ENCODE measurements at places on chromosomes 11 and 22.

- DNase-seq: no peak
Measured at GRCh38 chr11:64436000-64436399, 77.0 kb downstream of the RPS6KA4 start.

DNA sequence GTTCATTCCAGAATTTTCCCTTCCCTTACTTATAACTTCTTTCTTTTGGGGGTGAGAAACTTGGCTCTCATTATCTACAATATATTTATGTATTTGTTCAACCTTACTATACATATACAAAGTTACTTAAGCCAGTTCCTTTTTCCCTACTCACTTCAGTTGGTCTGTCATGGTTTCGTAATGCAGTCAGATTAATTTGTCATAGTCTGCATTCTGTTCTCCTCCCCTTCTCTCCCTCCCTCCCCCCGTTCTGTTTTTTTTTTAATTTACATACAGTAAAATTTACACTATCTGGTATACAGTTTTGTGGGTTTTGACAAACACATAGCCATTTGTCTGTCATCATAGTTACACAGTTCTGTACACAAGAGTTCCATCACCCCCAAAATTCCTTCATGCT is 71.8 kb upstream of the ADORA2A start:
- no peak for DNase-seq

GRCh38 chr11:125072218-125072960 is 9.3 kb downstream of the SLC37A2 start:
- no peak for DNase-seq

GRCh38 chr11:24199461-24199860 is 297.4 kb upstream of the LUZP2 start:
- DNase-seq: no peak

DNA sequence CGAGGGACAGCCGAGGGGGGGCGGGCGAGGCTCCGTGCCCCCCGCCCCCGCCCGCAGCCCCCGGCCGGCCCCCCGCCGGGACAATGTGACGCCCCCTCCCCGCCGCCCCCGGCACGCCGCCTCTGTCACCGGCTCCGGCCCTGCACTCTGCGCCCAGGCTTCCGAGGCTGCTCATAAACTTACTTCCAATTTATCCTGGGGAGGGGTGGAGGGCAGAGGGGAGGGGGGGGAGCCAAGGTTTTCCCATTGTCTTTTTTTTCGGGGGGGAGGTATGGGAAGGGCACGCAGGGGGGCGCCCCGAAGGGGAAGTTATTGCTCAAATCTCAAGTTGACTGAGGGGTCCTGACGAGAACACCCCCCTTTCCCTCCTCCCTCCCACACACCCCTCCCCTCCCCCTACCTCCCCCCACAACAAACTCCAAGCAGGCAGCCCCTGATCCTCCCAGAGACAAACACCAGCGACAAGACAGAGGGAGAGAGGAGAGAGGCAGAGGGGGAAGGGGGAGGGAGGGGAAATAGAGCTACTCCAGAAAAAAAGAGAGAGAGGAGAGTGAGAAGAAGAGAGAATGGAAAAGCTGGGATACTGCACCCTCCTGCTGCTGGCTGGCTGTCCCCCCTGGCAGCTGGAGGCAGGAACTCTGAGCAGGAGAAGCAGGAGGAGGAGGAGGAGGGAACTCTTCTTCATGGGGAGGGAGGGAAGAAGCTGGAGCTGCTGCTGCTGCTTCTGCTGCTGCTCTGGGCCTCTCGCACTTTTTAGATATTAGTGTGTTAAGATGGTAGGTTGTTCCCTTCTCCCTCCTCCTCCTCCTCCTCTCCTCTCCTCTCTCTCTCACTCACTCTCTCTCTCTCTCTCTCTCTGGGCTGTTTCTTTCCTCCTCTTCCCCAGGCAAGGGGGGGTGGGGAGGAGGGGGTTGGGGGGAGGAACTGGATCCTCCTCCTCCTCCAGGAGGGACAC is 631 bp downstream of the PHF21A start:
- peak; percentile 34 for DNase-seq

DNA sequence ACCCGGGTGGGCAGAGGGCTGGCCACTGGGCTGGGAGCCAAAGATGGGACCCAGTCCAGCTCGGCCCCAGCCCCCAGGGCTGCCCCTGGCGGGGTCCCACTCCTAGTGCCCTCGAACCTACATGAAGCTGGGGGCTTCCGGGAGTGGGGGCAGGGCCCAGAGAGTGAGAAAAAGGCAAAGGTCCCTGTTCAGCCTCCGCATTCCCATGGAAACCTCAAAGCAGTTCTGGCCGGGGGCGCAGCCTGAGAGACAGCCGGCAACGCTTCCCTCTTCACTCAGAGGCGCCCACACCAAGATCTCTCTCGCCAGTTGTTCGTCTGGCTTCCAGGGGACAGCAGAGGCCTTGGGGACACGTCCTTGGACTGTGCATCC is 22.4 kb upstream of the ARHGAP8 start:
- DNase-seq: peak; percentile 32

GRCh38 chr11:78039919-78040671 is 17.0 kb upstream of the KCTD14 start:
- no peak for DNase-seq

DNA sequence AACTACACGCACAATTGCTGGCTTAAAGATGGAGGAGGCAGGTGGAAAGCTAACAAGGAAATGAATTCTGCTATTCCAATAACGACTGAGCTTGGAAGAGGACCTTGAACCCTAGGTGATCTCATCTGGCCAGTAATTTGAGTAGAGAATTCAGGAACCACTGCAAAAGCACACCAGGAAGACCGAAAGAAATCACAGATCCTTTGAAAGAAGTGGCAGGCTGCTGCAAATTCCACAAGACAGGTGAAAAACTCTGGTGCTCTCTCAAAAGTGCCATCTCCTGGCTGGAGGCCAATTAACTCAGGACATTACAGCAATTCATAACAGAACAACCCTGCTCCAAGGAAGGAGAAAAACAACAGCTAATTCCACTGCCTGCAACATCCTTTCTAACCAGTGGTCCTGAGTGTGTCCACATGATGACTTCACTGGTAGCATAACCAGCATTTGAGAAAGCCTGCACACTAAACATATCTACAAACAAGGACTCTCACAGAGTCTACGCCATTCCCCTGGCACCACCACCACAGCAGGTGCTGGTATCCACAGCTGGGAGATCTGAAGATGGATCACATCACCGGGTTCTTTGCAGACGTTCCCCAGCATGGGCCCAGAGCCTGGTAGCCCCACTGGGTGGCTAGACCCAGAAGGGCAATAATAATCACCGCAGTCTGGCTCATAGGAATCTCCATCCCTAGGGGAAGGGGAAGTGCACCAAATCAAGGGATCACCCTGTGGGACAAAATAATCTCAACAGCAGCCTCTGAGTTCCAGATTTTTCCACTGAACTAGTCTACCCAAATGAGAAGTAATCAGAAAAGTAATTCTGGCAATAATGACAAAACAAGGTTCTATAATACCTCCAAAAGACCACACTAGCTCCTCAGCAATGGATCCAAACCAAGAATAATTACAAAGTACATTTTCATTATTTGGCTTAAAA is 44.9 kb upstream of the CLTCL1 start:
- DNase-seq: no peak

DNA sequence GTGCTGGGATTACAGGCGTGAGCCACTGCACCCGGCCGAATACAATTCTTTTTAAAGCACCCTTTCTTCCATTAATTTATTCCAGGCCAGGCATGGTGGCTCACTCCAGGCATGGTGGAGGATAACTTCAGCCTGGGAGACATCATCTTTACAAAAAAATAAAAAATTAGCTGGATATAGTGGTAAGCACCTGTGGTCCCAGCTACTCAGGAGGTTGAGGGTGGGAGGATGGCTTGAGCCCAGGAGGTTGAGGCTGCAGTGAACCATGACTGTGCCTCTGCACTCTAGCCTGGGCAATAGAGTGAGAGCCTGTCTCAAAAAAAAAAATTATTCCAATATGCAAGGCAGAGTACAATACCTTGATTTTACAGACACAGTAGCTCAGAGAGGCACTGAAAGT is 11.4 kb downstream of the TAGLN start:
- no peak for DNase-seq

- no peak for DNase-seq
Measured at GRCh38 chr22:29003975-29004646, 57.5 kb downstream of the C22orf31 start.

DNA sequence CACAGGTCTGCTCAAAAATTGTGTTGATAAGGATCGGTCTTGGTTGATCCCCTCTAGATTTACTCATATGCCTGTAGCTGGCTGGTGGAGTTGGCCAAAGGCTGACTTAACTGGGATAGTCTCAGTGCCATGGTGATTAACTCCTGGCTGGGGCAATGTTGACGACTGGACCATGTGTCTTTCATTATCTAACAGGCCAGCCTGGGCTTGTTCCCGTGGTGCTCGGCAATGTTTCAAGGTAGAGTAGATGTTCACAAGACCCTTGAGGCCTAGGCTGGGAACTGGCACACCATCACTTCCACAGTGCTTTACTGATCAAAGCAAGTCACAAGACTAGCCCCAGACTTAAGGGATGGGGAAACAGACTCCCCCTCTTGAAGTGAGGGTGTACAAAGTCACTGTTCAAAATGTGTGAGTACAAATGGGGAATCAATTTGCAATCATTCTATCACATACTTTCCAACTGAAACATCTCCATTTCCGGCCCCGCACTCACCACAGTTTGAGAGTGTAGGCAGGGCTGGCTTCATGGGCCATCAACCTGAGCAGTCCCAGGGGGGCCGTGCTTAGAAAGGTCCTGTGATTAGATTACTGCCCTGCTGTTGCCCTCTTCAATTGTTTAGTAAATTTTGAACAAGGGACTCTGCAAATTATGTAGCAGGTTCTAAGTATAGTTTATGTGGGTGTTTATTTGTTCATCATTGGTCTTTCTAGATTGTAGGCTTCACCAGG is 240.8 kb downstream of the NELL1 start:
- DNase-seq: no peak

DNA sequence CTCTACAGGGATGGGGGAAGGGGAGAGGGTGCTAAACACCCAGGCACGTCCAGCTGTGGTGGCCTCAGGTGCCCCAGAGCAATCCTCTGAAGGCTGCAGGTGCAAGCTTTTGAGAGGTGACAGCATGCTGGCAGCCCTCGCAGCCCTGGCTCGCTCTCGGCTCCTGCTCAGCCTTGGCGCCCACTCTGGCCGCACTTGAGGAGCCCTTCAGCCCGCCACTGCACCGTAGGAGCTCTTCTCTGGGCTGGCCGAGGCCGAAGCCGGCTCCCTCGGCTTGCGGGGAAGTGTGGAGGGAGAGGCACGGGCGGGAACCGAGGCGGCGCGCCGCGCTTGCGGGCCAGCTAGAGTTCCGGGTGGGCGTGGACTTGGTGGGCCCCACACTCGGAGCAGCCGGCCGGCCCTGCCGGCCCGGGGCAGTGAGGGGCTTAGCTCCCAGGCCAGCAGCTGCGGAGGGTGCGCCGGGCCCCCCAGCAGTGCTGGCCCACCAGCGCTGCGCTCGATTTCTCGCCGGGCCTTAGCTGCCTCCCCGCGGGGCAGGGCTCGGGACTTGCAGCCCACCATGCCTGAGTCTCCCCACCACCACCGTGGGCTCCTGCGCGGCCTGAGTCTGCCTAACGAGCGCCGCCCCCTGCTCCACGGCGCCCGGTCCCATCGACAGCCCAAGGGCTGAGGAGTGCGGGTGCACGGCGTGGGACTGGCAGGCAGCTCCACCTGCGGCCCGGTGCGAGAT is 112.1 kb downstream of the TRIM29 start:
- no peak for DNase-seq

DNA sequence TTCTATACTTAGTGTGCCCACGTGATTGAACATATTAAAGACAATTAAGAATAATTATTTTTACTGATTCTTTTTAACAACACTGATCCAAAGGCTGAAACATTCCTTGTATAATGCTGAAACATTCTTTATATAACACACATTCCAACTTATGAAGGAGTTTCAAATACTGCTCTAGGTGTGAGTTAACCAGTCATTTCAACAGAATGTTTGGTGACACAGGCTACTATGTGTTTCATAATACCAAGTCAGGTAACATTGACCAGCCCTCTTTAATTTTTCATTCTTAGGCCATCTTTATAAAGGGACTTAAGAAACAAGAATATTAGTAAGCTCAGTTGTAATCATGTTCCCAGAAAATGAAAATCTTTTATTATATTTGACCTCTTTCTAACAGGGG is 136.6 kb downstream of the ELP4 start:
- no peak for DNase-seq

GRCh38 chr22:19764636-19765476 is 4.3 kb downstream of the TBX1 start:
- DNase-seq: no peak

- DNase-seq: no peak
Measured at GRCh38 chr11:83566950-83567349, 280.8 kb upstream of the CCDC90B start.

DNA sequence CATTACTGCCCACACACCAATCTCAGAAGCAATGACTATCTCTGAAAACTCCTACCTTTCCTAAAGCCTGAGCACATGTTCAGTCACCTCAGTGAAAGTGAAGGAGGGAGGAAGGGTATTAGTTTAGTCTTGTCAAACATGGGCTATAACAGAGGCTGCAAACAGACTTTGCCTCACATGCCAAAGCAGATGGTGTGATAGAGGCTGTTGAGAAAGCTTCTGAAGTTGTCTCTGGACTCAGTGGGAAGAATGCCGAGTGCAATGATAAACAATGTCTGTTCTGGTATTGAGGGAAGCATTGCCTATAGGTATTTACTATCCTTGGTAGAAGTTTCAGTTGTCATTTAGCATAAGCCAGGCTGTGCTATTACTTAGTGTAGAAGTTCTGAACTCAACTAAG is 314.5 kb upstream of the CCDC90B start:
- no peak for DNase-seq

- peak; percentile 14 for DNase-seq
Measured at GRCh38 chr11:86671531-86672006, 847 bp downstream of the ME3 start.

DNA sequence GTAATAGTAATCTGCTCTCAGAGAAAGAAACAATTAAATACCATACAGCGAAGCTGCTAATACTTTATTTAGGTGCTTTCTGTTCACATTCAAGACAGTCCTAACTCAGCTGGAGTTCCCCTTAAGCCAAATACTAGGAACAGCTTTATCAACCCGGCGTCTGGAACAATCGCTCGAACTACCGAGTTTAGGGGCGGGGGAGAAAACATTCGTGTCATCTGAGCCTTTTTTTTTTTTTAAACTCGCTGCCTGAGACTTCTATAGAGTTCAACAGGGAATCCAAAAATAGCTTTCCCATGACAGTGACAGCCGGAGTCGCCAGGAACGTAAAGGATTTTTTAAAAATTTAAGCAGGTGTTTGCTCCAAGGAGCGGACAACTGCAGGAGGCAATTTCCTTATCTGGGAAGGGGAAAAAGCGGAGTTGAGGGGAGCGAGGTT is 852 bp downstream of the TRAF6 start:
- DNase-seq: no peak

GRCh38 chr11:100941033-100941432 is 188.6 kb downstream of the PGR start:
- DNase-seq: no peak

DNA sequence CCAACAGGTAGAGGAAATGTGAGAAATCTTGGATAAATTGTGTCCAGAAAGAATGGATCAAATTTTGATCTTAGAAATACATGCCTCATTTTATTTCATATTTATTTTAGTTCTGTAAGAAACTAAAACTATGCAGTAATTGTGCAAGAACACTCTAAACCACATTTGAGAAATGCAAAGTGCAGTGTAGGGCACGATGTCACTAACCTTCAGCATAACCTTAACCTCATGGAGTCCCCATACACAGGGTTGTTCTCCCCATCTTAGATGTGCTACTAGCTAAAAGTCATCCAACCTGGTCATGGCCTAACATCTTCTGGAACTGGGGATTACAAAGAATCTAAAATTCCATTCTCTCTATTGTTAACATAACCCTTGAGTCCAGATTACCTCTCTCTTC is 48.4 kb upstream of the ARHGAP42 start:
- DNase-seq: no peak

GRCh38 chr11:70717936-70718595 is 319.7 kb downstream of the CTTN start:
- DNase-seq: no peak

- no peak for DNase-seq
Measured at GRCh38 chr11:36288442-36289225, 590 bp downstream of the COMMD9 start.

Data from neural crest cell (in vitro differentiated cells).